Body of pancreas (tissue), 4 donors: ENCODE measurements at places on chromosomes 2 and 18.

- DNase-seq: no peak
Observed at GRCh38 chr2:190859347-190860297, 21.0 kb upstream of the GLS start.

DNA sequence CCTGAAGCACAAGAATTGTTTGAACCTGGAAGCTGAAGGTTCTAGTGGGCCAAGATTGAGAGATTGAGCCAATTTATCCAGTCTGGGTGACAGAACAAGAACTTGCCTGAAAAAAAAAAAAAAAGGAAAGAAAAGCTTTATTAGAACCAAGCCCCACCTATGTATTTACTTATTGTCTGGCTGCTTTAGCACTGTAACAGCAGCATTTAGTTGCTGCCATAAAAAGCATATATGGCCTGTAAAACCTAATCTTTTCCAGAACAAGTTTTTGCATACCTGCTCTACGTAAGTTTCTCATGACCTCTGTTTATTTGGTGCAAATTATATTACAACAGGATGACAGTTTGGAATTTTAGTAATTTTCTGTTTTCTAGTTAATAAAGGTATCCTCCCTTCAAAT, 1565.6 kb upstream of the LRRTM1 start:
- no peak for DNase-seq

- DNase-seq: no peak
Observed at GRCh38 chr2:172480301-172481218, 53.2 kb downstream of the ITGA6 start.

- DNase-seq: no peak
Observed at GRCh38 chr2:217396165-217396564, 536.3 kb upstream of the TNP1 start.
